Caudate nucleus (tissue), 63 donors: ENCODE measurements at places on chromosomes 13 and 19.
A peak's percentile ranks its signal among the peaks of the same experiment; 100 is the strongest.

- DNase-seq = no peak
Measured at GRCh38 chr13:109480011-109480955, 306.1 kb downstream of the IRS2 start.

- no peak for DNase-seq
Measured at GRCh38 chr19:48935864-48936263, 2.4 kb downstream of the DHDH start.

- no peak for DNase-seq
Measured at GRCh38 chr13:35744566-35745178, 268.2 kb upstream of the MAB21L1 start.

DNA sequence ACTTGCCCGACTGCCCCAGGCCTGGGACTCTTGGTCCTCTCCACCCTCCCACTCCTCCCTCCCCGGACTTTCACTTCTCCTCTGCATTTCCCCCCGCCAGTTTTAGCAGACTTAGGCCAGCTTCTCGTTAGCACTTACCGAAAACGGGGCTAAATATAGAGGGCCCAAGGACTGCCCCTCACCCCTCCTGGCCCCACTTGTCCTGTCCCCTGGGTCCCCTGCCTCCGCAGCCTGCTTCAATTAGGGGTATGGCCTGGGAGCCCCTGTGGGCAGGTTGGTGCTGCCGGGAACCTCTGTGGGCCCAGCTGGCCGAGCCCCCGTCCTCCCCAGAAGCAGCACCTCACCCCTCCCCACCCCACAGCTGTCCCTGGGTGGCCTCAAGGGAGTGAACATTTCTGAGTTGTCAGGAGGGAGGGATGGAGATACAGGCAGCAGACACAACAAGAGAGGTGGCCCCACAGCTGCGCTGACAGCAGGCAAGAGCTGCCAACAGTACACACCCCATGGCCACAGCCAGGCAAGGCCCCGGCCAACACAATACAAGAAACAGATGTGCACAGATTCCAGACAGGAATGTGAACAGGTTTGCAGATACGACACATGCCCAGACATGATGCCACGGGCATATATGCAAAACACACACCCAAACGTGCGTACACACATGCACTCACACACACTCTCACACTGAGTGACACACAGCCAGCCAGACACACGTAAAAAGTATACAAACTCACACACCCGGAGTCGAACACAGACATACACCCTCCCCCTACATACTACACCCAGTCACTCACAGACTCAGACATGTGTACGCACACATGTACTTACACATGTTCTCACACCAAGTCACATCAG, 2.6 kb downstream of the POU2F2 start:
- DNase-seq = peak; percentile 11

GRCh38 chr13:99342723-99343315, 35.6 kb upstream of the GPR183 start:
- no peak for DNase-seq

GRCh38 chr13:49629196-49629938, 1.1 kb downstream of the ARL11 start:
- DNase-seq = no peak

DNA sequence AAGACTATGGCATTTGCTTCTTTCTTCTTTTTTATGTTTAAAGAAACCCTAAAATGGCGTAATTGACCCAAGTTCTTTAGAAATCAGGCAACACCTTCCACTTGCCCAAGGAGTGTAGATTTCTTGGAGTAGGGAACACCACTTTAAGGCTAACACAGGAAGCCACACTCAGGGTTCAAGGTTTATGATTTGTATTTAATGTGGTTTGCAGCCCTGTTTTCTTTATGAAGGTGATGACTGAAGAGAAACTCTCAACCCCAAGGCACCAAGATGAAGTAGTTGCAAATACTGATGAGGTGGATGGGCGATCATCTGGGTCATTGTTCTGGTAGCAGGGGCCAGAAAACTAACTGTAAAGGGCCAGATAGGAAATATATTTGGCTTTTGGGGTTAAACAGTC, 101.1 kb downstream of the DLEU7 start:
- DNase-seq = no peak

GRCh38 chr19:54692298-54692615, 29.5 kb downstream of the LILRB4 start:
- DNase-seq = no peak

DNA sequence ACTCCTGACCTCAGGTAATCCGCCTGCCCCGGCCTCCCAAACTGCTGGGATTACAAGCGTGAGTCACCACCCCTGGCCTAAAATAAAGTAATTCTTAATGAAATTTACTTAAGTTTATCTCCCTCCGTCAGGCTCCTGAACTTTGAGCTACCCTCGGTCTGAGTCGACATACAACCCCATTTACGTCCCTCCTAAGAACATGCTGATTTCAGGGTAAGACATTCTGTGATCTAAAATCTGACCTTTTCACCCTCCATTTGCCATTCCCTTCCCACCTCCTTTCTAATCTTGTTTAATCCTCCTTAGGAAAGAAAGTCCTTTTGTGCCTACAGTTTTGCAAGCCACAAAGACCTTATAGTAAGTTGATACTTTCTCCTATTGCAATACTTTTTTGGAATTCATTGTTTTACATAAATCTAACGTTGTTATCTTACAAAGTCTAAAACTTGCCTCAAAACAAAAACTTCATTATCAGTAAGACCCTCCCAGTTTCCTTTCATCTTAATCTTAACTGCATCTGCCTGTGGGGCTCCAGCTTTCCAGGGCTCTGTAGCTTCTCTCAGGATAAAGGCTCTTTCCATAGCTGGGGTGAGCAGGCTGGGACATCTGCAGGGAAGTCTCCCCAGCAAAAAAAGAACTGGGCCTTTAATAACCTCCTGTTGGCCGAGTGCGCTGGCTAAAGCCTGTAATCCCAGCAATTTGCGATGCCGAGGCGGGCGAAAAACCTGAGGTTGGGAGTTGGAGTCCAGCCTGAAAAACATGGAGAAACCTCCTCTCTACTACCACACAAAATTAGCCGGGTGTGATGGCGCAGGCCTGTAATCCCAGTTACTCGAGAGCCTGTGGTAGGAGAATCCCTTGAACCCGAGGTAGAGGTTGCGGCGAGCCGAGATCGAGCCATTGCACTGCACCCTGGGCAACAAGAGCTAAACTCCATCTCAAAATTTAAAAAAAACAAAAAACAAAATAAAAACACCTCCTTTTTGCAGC, 143.1 kb downstream of the ZNF737 start:
- DNase-seq = no peak

GRCh38 chr13:51745243-51745642, 58.7 kb downstream of the DHRS12 start:
- DNase-seq = no peak

GRCh38 chr19:21127001-21127400, 14.8 kb upstream of the ZNF431 start:
- DNase-seq = no peak

- DNase-seq = no peak
Measured at GRCh38 chr13:95360052-95360451, 58.8 kb upstream of the ABCC4 start.

GRCh38 chr19:45506246-45506988, 862 bp upstream of the VASP start:
- DNase-seq = peak; percentile 74

GRCh38 chr19:33348301-33349010, 25.1 kb upstream of the CEBPG start:
- DNase-seq = no peak

DNA sequence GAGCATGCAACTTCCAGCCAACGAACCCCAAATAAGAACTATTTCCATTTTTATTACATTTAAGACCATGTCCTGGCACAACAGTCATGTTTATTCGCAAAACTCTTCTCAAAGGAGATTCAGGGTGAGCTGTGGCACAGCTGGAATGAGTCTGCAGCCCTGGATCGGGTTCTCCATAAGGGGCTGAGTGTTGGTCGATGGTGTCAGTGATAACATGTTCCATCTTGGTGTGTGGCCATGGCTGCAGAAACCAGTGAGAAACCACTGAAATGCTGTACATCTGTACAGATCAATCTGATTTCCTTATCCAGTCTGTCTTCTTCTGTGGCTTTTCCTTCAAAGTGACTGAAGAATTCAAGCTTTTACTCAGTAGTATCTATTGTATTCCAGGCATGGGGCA, 15.2 kb downstream of the FAM124A start:
- DNase-seq = no peak

DNA sequence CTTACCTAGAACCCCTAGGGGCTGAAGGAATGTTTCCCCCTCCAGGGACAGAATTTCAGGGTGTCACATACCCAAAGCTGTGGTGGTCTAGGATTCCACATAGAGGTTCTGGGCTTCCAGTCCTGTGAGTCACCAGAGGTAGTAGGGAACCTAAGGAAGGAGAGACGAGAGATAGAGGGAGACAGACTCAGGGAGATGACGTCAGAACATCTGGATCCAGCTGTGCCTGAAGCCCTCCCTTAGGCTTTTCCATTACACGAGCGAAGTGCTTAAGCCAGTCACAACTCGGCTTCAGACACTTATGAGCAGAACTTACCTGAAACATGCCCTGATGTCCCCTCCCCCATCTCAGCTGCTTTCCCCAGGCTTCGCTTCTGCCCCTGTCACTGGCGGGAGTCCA, 11.8 kb upstream of the SELENOW start:
- no peak for DNase-seq

- no peak for DNase-seq
Measured at GRCh38 chr13:45301263-45301662, 39.7 kb downstream of the TPT1 start.

- DNase-seq = no peak
Measured at GRCh38 chr19:2060884-2061494, 9.9 kb upstream of the MKNK2 start.

DNA sequence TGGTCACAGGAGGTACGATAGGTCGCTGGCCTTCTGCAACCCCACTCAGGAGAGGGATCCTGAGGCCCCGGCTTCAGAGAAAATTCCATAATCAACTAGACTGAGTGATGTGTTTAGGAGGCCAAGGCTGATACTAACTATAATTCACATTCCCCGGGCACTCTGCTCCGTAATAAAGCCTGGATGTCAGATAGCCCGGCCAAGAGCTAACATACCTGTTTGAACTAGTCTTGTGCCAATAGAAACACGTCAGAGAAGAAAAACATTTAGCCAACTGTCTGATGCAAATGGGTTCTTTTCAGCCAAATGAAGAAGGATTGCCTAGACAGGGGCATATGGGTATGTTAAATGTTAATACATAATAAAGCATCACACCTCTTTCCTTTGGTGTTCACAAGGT, 204.2 kb downstream of the TSHZ3 start:
- no peak for DNase-seq

DNA sequence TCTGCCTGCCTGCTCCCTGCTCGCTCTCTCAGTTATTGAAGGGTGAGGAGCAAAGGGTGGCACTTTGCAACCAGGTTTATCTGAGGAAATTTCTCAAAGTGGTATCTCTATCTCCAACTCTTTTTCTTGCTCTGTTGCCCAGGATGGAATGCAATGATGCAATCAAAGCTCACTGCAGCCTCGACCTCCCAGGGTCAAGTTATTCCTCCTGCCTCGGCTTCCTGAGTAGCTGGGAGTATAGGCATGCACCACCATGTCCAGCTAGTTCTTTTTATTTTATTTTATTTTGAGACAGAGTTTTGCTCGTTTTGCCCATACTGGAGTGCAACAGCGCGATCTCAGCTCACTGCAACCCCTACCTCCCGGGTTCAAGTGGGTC, 4.9 kb downstream of the ACTMAP start:
- no peak for DNase-seq

DNA sequence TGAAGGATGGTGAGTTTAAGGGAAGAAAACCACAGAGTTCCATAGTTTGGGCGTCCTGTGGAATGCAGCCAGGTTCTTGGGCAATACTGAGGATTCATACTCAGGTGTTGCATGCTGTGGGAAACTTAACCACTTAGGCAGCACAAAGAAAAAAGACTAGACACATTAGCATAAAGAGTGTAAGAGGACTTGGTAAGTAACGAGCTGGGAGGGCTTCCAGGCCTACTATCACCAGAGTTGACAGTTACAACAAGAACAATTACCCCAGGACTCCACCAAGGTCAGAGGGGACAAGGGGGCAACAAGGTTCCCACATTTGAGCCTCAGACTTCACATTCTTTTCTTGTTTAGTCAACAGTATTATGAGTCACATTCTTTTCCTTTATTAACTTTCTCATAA, 33.2 kb downstream of the KCTD12 start:
- DNase-seq = no peak

GRCh38 chr19:2841855-2842574, 740 bp downstream of the ZNF555 start:
- no peak for DNase-seq

GRCh38 chr13:44276061-44276460, 97.6 kb upstream of the SERP2 start:
- no peak for DNase-seq

GRCh38 chr19:21434967-21435544, 38.1 kb downstream of the ZNF493 start:
- no peak for DNase-seq

DNA sequence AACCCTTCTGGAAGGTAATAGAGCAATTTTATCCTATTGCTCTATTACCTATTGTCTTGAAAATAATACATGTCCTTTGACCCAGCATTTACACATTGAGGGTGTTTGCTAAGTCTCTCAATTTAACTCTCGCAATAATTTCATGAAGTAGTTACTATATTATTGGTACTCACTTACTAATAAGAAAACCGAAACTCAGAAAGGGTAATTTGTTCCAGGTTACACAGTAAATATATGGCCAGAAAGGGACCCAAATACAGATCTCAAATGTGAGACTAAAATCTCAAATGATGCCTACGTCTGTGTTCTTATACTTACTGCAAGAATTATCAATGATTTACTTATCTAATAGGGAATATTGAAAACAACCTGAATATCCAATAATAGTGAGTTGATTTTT, 29.7 kb upstream of the FAM216B start:
- DNase-seq = no peak

- no peak for DNase-seq
Measured at GRCh38 chr13:73677048-73677601, 457.1 kb downstream of the KLF12 start.

- no peak for DNase-seq
Measured at GRCh38 chr13:113061271-113061625, 44.3 kb upstream of the F7 start.

DNA sequence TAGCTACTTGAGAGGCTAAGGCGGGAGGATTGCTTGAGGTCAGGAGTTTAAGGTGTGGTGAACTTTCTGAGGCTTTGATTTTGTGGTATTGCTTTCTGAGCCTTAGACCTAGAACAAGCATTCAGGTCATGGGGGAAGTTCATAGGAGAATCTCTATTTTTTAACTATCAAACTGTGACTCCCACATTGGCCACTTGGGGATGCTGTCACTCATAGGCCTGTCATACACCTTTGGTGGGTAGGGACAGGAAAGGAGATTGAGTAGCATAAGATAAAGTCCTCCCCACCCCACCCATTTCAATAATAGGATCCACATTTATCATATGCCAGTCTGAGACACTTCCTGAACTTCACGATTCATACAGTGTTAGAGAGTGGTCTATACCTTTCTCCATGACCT, 41.9 kb upstream of the PSG2 start:
- DNase-seq = no peak
